ENCODE measurements at places on chromosomes 3 and 15.

DNA sequence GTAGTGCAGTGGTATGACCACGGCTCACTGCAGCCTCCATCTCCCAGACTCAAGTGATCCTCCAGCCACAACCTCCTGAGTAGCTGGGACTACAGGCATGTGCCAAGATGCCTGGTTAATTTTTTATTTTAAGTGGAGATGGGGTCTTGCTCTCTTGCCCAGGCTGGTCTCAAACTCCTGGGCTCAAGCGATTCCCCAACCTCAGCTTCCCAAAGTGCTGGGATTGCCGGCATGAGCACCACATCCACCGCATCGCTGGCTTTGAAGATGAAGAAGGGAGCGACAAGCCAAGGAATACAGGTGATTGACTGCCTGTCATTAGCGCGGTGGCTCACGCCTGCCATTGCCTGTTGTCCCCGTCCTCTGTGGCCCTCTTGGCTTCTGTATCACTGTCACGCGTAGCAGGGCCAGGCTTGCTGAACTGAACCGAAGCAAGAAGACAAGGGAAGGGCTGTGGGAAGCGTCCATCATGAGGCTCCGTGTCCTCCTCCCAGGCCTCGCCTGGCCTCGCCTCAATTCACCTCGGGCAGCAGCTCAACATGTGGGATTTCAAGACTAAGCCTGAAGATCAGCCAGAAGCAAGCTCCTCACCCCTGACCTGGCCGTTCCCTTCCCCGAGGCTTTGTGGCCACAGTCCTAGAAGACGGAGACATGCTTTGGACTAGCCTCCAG, 46.4 kb upstream of the TFRC start:
- DNase-seq = no peak

GRCh38 chr3:25594007-25594502, 70.7 kb downstream of the TOP2B start:
- no peak for DNase-seq

- DNase-seq = no peak
These were observed 26.4 kb upstream of the DOCK3 start for GRCh38 chr3:50648313-50648712.

GRCh38 chr3:159536876-159537275, 451.8 kb upstream of the IL12A start:
- DNase-seq = no peak

- DNase-seq = no peak
These were observed 14.1 kb downstream of the MRPS22 start for GRCh38 chr3:139357899-139358298.

DNA sequence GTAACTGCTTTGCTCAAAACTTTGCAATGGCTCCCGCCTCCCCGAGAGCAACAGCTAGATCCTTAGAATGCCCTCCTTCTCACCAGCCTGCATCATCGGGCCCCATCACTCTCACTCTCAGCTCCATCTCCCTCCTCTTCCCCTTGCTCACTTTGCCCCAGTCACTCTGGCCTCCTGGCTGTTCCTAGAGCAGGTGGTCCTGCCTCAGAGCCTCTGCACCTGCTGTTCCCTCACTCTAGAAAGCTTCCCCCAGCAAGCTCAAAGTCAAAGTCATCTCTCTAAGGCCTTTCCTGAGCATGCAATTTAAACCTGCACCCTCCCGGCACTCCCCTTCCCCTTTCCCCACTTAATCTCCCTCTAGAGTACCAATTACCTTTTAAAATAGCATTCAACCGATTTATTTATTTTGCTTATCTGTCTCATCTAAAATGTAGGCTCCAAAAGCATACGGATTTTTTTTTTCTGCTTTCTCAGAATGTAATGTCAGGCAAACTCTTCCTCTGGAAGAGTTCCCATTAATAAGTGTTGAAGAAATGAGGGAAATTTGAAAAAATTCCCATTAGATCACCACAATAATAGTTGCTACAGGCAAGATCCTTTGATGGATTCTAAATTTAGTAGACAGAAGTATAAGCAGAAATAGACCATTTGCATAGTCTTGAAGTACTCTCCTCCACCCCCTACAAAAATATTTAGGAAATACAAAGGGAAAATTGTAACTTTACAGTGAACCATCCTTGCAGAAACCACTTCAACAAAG, 15.9 kb upstream of the HES1 start:
- no peak for DNase-seq

DNA sequence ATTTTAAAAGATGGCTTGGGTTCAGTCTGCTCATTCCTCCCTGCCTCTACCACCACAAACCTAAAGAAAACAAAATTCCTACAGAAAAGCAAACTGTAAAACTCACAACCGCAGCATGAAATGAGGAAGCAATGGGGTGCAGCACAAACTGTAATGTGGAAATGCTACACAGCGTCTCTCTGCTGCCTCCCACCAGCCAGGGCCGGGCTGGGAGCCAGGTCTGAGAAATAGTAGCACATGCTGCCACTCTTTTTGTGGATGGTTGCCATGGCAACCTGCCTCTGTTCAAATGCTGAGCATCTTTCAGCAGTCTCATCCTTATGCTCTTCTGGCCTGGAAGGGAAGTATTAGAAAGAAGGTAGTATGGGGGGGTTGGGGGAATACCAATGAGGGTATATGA, 55.4 kb downstream of the EOMES start:
- DNase-seq = no peak

GRCh38 chr3:140391061-140391460, 286.8 kb upstream of the TRIM42 start:
- DNase-seq = no peak

GRCh38 chr15:85584872-85585271, 204.5 kb downstream of the AKAP13 start:
- no peak for DNase-seq

GRCh38 chr15:101091080-101092017, 160.5 kb downstream of the CHSY1 start:
- no peak for DNase-seq

DNA sequence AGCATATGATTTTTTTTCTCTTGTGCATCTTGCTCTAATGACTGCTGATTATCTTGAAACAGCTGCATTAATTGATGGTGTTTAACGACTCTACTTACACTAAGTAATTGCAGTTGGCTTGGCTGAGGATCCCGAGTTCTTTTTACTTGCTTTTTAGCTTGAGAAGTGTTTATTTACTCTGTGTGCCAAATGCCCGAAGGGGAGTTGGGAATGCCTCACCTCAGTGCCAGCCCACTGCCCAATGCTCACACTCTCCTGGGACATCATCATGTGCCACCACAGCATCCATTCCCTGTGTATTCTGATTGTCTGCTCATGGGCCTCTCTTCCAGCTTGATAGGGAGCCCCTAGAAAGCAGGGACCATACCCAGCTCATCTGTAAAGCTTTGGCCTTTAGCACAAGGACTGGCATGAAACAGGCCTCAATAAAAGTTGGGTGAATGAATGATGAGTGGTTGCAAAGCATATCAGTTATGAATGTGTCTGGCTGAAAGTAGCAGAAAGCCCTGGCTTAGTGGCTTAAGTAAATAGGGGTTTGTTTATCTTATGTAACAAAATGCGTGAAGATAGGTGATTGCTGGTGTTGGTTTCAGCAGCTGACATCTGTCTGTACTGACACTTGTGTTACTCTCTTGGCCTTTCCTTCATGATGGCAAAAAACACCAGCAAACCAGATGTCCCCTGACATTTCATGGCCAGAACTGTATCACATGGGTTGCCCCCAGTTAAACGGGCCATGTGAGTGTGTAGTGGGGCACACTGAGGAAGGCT, 8.1 kb downstream of the PXYLP1 start:
- DNase-seq = no peak

GRCh38 chr3:107579371-107579770, 56.6 kb downstream of the BBX start:
- DNase-seq = no peak

DNA sequence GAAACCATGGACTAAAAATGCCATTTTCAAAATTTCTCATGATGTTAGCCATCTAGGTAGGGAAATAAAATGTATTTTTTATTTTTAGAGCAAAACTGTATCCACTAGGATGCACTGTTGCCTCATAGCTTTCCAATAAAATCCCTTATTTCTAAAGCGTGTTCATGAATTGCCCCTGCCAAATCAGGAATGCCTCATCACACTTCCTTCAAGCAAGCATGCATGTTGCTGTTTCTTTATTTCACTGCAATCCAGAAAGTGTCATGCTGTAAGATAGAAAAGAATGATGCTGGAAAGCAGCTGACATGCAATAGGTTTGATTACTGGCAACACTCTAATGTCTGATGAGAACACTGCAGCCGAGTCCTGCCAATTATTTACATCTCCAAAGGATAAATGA, 239.5 kb downstream of the CHL1 start:
- no peak for DNase-seq

- no peak for DNase-seq
These were observed 40.0 kb downstream of the MYO9A start for GRCh38 chr15:72077950-72078349.

- no peak for DNase-seq
These were observed 9.5 kb downstream of the CPNE9 start for GRCh38 chr3:9713142-9713541.

- DNase-seq = no peak
These were observed 8.0 kb downstream of the SENP2 start for GRCh38 chr3:185594073-185594472.

DNA sequence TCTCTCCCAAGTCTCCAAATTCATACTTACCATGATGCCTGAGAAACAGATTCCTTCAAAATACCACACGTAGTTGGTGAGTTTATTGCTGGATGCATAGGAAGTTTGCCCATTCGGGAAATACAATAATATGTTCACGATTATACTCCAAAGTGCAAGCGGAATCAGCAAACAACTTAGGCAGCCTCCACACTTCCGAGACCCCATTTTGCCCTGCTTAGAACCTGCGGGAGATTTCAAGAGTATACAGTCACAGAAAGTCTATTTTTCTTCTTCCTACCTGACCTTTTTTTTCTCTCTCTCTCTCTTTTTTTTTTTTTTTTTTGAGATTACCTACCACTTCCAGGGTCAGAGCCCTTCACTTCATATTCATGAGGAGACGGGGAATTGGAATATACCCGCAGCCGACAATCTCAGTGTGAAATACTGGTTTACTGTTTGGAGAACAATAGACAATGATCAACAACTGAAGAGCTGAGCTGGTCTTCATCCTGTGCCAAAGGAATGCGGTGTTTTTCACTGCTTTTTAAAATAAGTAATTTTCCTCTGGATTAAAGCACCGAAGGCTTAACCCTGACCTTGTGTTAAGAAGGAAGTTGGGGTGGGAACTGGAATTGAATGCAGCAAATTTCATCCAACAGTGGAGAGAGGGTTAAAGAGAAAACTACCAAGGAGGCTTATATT, at the start of gene TM4SF18:
Gene TM4SF18 (minus strand): TSS at position 461 of the 684 bp plus-strand sequence. CDS start 254 bp downstream, at position 207.
- no peak for DNase-seq

GRCh38 chr3:184942735-184943134, 130.8 kb downstream of the VPS8 start:
- no peak for DNase-seq

- DNase-seq = no peak
These were observed 56.6 kb upstream of the FAM3D start for GRCh38 chr3:58723173-58723572.

DNA sequence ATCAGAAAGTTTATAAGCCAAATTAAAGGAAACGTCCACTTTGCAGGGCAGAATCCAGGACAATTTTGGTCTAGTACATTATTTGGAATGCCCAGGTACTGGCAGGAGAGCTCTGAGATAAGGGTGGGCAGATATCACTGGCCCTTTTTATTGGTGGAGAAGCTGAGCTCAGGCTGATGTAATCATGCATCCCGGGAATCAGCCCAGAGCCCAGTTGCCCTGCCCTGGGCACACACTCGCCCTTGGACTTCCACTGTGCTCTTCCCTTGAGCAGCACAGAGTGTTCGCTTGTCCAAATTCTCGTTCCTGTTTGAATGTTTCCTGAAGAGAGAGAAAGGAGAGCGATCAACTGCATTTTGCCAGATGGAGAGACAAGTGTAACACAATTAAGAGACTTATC, 3.7 kb downstream of the AQP9 start:
- DNase-seq = no peak

DNA sequence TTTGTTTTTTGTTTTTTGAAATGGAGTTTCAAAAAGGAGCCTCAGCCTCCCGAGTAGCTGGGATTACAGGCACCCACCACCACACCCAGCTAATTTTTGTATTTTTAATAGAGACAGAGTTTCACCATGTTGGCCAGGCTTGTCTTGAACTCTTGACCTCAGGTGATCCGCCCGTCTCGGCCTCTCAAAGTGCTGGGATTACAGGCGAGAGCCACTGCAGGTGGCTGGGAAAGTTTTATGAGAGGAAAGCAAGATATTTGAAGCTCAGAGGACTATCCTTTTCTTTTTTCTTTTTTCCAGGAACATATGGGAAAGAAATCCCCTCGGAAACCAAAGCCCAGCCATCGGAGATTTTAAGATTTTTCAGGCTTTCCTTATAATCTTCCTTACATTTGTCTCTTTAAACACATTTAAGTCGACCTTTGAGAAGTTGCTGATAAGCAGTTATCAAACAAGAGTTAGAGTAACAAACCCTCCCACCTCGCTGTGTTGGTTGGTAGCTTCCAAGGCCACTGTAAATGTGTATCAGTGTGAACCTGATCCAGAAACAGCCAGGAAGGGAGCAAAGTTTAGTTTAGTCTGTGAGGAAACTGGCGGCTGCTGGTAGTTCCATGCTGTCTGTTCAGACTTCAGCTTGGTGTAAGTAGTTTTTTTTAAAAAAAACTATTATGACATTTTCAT, 34.5 kb upstream of the MAP3K13 start:
- no peak for DNase-seq

GRCh38 chr3:64945171-64945729, 257.4 kb upstream of the ADAMTS9 start:
- no peak for DNase-seq

DNA sequence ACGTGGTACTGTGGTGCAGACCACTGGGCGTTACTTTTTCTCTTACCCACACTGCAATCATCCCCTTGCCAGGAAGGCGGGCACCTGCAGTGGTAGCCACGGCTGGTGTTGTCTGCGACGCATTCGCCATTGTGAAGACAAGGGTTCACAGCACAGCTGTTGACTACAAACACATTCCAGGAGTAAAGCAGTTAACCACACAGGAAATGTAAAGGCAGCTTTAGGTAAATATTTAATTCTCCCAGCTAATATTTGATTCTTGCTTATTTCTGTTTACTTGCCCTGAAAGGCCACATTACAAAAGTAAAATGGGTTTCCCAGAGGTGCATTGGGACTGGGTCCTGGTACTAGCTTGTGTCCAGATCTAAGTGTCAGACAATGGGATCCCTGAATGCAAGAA, 45.4 kb downstream of the HEG1 start:
- DNase-seq = no peak

DNA sequence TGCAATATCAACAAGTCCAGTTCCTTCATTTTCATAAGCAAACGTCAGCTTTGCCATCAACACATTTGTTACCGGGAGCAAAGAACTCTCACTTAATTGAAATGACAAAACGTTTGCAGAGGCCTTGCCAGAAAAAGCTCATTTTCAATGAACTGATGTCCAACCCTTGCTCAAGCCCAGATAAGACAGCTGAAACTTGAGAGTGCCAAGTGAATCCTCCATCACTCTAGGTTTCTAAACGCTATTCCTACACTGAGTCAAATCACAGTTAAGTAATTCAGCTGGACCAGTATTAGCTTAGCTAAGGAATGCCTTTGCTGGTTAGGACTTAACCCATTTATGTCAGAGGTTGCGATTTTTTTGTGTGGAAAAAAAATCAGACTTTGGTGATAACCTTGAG, 11.5 kb downstream of the CHSY1 start:
- DNase-seq = no peak

GRCh38 chr3:151709847-151710246, 23.9 kb upstream of the AADACL2 start:
- no peak for DNase-seq
